Stimulated activated CD4-positive, alpha-beta T cell treated with anti-CD3 and anti-CD28 coated beads, Interleukin-4, amount 100 ng/mL, for 1 hour (primary cell): ENCODE measurements at places on chromosomes 6 and 20.

DNA sequence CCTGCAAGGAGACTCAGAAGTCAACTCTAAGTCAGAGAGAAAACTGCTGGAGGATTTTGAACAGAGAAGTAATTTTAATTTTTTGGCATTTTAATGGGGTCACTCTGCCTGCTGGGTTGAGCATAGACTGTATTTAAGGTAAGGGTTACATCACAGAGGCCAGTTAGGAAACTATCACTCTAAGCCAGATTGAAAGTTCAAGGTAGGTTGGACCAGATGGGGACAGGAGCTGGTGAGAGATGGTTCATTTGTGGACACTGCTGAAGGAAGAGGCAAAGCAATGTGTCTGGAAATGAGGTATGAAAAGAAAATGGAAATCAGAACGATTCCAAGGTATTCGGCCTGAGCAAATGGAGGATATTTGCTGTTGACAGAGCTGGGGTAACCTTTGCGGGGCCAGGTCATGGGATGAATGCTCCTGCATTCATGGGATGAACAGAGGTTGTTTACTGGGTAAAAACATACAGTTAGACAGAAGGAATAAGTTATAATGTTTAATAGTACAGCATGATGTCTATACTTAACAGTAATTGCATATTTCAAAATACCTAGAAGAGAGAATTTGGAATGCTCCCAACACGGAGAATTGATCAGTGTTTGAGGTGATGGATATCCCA is 26.9 kb downstream of the FRK start:
- DNase-seq: no peak

DNA sequence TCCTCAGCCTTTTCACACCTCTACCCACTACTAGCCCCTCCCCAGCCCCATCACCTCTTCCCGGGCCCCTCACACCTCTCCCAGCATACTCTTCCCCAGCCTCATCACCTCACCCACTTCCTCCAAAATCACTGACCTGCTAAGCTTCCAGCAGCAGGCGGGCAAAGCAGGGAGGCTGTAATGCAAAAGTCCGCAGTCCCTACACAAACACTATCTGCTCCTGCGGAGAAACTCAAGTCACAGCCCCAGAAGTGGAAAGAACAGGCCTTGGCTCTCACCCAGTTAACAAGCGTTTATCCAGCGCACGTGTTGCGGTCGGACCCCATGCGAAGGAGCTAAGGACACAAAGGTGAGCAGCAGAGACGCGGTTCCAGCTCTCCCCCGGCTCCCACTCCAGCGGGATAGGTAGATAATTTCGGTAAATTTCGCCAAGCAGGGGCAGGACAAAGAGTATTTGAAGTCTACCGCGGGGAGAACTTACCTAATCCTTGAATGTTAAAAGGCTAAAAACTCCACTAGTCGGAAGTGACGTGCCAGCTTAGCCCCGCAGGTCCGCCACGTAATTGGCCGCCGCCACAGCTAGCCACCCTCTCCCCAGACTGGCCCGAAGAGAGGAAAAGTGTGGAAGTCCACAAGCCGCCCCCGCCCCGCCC is 728 bp upstream of the TRIM39 start:
- peak; percentile 73 for DNase-seq

- DNase-seq: no peak
Measured at GRCh38 chr6:27293436-27294098, 18.5 kb downstream of the POM121L2 start.

- DNase-seq: no peak
Measured at GRCh38 chr6:134870677-134871498, 79.0 kb downstream of the ALDH8A1 start.

DNA sequence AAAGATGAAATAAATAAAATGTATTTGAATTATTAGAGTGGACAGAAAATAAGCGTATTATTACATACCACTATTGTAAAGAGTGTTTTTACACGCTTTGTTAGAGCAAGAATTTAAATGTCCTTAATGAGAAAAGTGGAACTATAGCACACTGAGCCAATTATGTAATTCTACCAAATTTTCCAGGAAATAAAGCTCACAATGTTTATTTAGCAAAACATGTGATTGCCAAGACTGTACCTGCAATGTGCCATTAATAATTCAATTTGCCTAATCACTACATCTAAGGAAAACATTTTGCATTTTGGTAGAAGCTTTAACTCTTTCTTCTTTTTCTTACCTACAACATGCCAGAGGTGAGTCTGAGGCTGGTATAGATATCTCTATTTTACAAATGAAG is 58.7 kb upstream of the PHACTR1 start:
- no peak for DNase-seq

GRCh38 chr6:1670711-1671462 is 61.2 kb downstream of the FOXC1 start:
- DNase-seq: no peak

DNA sequence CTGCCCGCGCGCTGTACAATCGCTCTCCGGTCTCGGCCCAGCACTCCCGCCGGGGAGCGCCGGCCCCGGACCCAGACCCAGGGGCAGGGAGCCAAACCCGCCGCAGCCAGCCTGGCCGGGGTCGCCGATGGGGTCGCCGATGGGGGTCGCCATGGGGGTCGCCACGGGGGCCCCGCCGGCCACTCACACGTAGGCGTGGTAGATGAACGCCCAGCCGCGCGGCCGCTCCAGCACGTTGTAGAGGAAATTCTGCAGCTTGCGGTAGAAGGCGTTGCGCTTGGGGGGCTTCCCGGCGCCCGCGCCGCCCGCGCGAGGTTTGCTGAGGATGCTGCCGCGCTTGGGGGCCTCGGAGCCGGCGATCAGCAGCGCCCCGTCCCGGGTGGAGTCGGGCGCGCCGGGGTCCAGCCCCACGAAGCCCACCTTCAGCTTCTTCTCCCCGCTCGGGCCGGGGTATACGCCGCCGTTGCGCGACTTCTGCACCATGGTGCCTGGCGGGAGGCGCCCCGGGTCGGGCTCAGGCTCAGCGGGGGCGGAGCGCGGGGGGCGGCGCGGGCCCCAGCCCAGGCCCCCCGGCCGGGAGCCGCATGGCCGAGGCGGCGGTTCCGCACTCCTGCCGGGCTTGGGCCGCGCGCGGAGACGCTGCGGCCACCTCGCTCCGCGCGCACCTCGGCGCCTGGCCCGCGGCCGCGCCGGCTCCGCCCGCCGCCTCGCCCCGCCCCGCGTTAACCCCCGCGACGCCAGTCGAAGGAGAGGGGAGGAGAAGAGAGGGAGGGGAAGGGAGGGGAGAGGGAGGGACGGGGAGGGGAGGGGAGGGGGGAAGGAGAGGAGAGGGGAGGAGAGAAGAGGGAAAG is at the start of gene KCNQ2:
TSS of gene KCNQ2 (minus strand) at position 675 of the 851 bp plus-strand sequence. CDS start at position 483, 192 bp downstream.
- peak; percentile 23 for DNase-seq

- DNase-seq: no peak
Measured at GRCh38 chr6:51855310-51856082, 231.9 kb downstream of the PKHD1 start.

GRCh38 chr6:45896783-45897441 is 118.7 kb downstream of the CLIC5 start:
- no peak for DNase-seq

GRCh38 chr6:26491604-26492003 is 8.5 kb upstream of the BTN1A1 start:
- DNase-seq: no peak

DNA sequence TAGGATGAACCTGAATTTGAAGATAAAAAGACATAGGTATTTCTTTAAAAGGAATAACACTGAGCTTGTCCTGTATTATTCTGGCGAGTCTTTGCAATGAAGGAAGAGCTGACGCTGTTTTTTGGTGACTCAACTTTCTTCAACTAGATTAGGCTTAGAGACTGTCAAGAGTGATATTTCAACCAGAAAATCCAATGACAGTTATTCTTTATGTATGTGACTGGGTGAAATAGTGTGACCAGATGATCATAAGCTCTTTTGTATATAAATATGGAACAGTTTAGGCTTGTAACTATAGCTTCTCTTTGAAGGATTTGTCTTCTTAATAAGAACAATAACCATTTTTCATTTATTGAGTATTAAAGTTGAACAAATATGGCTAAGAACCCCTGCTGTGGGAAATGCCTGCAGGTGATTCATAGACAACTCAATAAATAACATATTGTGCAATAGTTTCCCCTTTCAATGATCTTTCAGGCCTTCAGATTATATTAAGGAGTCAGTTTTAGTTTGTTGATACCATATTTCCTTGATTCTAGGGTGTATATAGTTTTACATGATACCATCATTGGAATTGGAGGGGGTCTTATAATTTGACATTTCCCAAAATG is 265.6 kb upstream of the JAG1 start:
- DNase-seq: no peak

DNA sequence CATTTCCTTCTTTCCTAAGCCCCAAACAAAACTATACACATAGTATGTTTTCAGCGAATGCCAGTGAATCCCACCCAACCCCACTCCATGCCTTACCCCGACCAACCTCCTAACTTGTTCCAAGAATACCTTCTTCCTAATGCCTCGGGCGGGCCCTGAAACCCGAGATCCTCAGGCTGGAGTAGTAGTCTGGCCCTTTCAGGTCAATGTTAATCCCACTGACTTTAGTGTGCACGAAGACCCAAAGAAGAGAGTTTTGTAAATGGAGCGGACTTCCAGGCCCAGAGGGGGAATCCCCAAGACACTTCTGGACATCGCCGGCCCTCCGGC is 394 bp downstream of the YIPF3 start:
- no peak for DNase-seq

- DNase-seq: no peak
Measured at GRCh38 chr6:139082370-139082769, 52.5 kb upstream of the HECA start.

DNA sequence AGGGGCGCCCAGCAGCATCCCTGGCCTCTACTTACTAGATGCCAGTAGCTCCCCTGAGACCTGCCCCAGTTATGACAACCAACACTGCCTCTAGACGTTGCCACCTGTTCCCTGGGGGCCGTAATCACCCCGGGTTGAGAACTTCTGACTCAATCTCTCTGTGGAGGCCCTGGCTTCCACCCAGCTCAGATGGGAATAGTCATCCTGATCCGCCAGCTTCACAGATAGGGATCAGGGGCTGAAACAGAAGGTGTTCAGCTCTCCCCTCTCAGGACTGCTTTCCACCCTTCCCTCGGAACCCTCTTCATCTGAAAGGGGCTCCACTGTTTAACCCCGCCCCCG is 3.3 kb downstream of the CAPN11 start:
- no peak for DNase-seq

DNA sequence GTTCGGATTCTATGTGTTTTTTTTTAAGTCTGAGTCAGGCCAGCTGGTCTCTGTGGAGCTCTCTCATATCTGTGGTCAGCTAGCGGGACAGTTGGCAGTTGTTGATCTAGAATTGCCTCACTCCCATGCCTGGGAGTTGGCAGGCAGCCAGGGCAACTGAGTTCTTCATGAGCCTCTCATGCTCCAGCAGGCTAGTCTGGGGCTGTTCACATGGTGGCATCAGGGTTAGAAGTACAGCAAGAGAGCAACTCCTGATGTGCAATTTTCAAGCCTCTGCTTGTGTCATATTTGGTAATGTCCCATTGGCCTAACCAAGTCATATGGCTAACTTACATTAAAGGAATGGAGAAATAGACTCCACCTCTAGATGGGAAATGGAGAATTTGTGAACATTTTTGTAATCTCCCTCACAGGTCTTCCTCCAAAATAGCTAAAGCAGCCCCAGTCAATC is 6.7 kb upstream of the IFT52 start:
- DNase-seq: no peak

GRCh38 chr6:99132026-99132635 is 184.4 kb upstream of the FBXL4 start:
- DNase-seq: no peak

GRCh38 chr20:40634891-40635290 is 54.1 kb downstream of the MAFB start:
- DNase-seq: no peak

GRCh38 chr6:162576016-162576415 is 151.6 kb downstream of the PRKN start:
- DNase-seq: no peak

- DNase-seq: no peak
Measured at GRCh38 chr6:3531481-3531880, 74.6 kb upstream of the SLC22A23 start.

DNA sequence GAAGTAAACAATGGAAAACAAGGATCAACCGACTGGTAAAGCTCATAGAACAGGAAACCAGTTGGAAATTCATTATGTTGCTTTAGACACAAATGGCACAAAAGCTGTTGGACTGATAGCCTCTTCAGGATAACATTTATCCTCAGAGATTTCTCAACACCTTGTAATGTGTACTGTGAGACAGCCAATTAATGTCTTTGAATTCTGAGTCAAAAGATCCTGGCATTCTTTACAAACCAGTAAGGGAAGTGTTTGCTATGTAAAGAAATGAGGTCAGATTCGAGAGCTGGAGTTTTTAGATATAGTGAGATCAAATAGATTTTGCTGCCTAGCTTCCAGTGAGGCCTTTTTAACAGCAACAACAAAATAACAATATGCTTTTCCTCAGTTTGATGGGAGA is 439.2 kb downstream of the C6orf118 start:
- no peak for DNase-seq

DNA sequence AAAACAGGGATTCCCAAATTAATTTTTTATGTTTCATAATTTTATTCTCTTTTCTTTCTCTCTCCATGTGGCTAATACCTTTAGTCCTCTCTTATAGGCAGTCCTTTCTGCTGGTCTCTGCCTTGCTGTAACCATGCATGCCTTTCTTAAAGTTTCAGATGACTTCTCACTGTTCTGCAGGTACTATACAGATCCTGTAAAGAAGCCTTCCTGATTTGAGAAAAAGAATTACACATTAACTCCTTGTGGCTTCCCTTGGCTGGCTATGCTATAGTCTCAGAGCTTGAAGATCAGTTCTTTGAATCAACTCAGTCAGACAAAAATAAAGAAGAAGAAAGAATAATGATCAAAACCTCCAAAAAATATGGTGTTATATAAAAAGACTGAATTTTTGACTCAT is 7.3 kb upstream of the GPR63 start:
- DNase-seq: no peak

DNA sequence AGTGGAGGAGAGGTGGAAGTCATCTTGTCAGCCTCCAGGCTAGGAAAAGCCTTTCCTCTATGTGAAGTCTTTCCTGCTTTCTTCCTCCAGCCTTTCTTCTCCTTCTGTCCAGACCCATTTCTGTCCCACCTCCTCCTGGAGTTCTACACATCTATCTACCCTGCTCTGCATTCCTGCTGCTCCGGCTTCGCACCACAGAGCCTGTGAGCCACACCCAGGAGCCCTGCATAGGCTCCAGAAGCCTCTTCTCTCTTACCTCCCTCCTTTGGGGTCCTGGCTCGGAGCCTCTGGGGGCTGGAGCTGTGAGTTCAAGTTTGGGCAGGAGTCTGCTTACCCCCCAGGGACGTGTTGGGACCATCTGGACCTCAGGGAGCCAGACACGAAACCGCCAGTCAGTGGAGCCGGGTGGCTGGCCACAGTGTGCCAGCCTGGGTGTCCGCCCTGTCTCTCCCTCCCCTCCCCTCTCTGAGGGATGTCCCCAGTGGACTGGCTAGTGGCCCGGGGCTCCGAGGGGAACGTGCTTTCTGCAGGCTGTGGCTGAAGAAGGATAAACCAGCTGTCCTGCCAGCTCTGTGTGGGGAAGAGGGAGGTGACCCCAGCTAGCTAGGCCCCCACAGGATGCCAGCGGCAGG is 99.2 kb downstream of the VEGFA start:
- DNase-seq: no peak
